Caudate nucleus (tissue), 63 donors: ENCODE measurements at places on chromosomes 2 and 18.

- DNase-seq = no peak
These were observed 36.4 kb downstream of the OLA1 start for GRCh38 chr2:174211954-174212353.

DNA sequence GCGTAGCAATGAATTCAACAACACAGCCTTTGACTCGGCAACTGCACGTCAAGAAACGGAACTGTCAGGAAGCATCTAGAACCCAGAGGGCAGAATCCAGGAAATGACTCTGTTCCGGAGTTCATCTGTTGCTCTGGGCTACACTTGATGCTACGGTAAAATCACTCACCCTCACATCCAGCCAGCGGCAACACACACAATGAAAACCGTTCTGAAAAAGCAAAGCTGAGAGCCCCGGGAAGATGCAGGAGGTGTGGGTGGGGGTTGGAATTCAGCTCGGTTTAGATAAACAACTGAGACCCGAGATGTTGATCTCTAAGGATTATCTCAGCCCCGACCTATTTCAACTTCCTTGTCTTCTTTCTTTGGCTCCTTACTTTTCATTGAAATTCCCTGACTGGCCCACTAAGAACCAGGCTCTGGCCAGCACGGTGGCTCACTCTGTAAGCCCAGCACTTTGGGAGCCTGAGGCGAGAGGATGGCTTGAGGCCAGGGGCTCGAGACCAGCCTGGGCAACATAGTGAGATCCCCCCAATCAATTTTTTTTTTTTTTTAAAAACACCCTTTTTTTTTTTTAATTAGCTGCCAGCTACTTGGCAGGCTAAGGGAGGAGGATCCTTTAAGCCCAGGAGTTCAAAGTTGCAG, 13.3 kb upstream of the RAB17 start:
- no peak for DNase-seq

DNA sequence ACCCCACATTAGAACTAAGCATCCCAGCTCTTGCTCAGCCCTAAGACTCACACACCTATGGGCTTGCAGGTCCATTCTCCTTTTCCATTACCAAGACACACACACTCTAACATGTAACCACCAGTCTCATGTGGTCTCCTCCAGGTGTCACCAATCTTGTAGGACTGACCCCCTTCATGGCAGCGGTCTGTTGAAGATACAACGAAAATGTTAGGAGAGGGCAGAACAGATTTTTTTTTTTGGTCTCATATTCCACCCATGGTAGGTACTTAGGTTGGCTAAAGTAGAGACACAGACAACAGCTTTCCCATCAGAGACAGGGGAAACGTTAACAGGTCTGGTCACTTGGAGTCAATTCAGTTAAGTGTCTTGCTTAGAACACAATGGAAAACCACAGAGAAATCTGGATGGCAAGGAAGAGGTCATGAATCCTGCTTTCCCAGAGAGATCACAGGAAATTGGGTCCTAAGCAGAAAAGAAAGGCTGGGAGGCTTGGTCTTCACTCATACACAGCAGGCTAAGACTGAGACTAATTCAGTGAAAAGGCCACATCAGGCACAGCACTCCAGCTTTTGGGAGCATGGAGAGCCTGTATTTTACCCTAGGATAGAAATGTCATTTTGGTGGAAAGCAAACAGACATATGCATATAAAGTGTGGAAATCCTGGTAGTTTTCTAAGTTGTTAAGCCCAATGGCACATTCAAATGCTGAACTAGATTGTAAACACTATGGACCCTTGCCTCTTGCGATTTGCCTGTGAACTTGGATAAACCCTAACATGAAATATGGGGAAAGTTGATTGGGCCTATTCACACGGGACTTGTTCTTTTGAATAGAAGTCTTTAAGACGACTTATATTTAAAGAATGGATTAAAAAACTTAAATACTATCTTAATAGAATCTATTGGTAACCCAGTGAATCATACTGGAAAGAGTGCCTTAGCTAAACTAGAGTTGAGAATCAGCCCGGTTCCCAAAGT, 3.8 kb downstream of the FN1 start:
- DNase-seq = no peak

DNA sequence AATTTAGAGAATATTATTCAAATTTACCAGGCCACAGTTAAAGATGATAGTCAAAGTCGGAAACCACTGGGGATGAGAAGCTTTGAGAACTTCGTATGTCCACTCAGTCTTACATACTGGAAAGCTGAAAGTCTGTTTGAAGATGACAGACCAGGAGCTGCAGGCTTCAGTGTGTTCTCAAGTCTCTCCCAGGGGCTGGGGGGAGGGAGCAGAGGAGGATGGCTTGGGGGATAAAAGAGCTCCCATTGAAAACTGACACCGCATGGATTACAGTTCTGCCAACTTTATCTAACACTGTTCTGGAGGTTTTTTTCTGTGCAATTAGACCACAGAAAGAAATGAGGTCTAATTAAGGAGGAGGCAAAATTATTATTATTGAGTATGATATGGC, 170.5 kb upstream of the ALKAL2 start:
- no peak for DNase-seq

- DNase-seq = peak; percentile 21
These were observed 117.3 kb downstream of the MSH2 start for GRCh38 chr2:47520302-47520630.

- DNase-seq = no peak
These were observed 45.6 kb downstream of the MEX3C start for GRCh38 chr18:51151568-51152511.

- DNase-seq = no peak
These were observed 828.0 kb downstream of the SLC4A3 start for GRCh38 chr2:220455351-220455990.

DNA sequence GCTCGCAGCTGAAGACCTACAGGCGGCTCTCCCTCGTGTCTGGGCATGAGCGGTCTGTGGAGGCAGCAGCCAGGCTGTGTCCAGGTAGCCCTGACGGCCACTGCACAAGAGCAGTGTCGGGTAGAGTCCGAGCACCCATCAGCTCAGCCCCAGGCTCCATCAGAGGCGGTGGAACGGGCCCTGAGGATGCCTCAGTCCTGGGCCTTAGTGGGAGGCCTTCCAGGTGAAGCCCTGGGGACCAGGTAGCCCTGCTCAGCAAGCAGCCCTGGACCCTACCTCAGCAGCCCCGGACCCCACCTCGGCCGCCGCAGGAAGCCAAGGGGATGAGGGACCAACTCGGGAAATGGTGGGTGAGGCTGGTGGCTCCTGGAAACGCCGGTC, 21.3 kb upstream of the KLF11 start:
- no peak for DNase-seq

- no peak for DNase-seq
These were observed 79.8 kb upstream of the CCDC141 start for GRCh38 chr2:179129574-179130238.

DNA sequence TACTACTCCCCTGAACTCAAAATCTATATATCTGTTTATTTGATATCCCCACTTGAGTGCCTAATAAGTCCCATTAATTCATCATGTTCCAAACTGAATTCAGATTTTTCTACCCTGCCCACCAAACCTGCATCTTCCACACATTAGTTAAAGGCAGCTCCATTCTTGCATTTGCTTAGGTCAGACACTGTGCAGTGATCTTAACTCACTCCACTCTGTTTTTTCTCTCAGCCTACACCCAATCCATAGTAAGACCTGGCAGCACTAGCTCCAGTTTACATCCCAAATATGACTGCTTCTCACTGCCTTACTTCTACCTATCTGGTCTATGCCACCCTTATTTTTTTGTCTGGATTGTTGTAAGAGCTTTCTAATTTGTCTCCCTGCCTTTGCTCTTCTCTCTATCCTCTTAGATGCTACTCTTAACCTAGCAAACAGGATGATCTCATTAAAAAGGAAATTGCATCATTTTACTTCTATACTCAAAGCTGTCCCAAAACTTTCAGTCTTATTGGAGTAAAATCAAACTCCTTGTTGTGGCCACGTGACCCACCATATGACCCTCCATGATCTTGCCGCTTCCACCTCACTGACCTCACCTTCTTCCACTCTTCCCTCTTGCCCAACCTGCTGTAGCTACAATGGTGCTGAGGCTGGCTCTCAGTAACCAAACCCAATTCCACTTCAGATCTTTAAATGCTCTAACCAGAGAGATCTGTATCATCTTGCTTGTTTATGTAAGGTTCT, 274.9 kb upstream of the FANCL start:
- DNase-seq = no peak

DNA sequence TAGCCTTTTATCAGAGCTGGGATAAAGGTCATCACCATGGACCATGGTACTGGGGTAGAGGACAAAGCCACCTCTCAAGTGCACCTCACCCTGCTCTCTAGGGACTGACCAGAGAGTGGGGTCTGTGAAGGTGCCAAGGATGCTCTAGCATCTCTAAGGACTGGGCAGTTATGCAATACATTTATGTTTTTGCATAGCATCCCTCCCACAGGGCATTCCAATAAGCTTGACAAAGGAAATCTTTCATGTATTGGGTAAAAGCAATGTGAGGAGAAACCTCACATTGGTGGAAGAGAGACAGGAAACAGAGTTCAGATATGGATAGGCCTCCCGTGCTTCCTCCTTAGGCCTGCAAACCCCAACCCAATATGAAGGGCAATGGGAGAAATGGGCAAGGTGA, 31.6 kb downstream of the STK39 start:
- DNase-seq = no peak

GRCh38 chr2:64698177-64698643, 44.5 kb upstream of the SERTAD2 start:
- no peak for DNase-seq

DNA sequence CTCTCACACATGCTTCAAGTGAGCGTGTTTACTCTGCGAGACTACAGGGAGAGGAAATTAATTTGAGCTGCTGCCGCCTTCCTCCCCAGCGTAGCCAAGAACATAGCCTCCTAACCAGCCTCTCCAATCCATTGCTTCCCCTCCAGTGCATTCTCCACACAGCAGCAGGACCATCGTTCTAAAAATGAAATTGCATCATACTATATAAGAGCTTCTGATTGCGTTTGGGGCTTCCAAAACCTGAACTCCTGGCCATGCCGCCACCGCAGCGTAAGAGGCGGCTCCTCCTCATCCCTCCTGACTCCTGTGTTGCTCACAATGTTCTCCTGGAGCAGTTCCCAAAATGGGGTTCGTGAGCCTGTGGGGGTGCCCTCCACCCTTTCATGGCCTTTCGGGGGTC, 142.1 kb downstream of the MYT1L start:
- no peak for DNase-seq

- DNase-seq = no peak
These were observed 132.0 kb downstream of the ZNF804A start for GRCh38 chr2:184730288-184730687.

GRCh38 chr2:95059656-95060370, 34.3 kb downstream of the MAL start:
- DNase-seq = no peak

- DNase-seq = no peak
These were observed 2.4 kb upstream of the CETN1 start for GRCh38 chr18:577643-578375.

DNA sequence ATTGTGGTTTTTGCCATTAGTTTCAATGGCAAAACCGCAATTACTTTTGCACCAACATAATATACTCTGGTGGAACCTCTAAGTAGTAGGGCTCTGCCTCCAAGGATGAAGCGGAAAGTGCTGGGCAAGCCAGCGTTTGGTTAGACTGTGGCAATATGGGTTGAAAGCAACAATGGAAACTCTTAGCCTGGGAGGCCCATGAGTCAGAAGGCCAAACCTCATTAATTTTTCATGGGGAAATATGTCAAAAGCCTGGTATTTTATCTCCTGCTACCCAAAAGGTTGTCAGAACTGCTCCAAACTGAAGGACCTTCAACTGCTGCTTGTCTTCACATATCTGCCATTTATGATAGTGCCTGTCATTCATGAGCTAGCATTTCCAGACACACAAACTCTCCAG, 179.1 kb upstream of the CYP26B1 start:
- DNase-seq = no peak

- DNase-seq = no peak
These were observed 62.7 kb downstream of the CLHC1 start for GRCh38 chr2:55169359-55169758.

- no peak for DNase-seq
These were observed 269.0 kb downstream of the ICOS start for GRCh38 chr2:204205538-204205937.

DNA sequence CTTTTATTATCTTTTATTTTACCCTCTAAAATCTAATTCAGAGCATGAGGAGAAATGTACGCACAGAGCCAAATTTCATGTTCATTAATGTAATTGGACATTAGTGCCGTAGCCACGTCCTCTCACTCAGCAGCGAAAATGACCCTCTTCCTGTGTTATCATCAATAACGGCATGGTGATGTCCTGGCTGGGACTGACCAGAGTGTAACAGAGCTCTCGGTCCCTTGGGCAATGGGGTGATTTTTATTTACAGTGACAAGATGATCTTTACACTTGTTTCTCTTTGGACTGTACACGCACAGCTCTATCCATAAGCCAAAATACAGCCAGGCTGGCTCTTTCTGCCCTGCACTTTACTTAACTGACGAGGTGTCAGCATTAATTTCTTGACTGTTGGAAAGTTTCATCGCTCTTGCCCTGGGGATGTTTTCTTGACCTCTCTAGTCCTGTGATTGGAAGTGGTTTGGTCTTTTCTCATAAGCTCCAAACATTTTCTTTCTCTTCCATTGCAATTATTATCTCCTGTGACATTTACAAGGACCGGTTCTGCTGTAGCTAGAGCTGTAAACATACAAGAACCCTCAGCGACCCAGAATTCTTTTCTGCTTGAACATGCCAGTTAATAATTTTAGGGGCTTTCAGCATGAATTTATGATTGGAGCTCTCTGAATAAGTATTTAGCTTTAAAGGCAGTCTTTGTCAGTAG, 308.0 kb upstream of the PIK3C3 start:
- DNase-seq = no peak

GRCh38 chr2:105127289-105127915, 89.5 kb downstream of the MRPS9 start:
- no peak for DNase-seq
